Stimulated activated CD8-positive, alpha-beta memory T cell treated with anti-CD3 and anti-CD28 coated beads, Interleukin-4, amount 100 ng/mL, for 1 hour (primary cell): ENCODE measurements at places on chromosomes 7 and 10.

GRCh38 chr7:55556031-55556430 is 16.3 kb downstream of the VOPP1 start:
- no peak for DNase-seq

GRCh38 chr7:50962281-50962883 is 179.7 kb upstream of the GRB10 start:
- DNase-seq: no peak

GRCh38 chr7:142637240-142637639 is 112.0 kb upstream of the PRSS1 start:
- DNase-seq: no peak

GRCh38 chr7:155153676-155154075 is 83.6 kb downstream of the HTR5A start:
- DNase-seq: no peak
